A673 (cell line): ENCODE measurements at places on chromosomes 7 and 10. TPM values are rescaled to one million over a fixed set of nuclear protein-coding genes. Genes with fewer than 3 reads are reported as not detected.

DNA sequence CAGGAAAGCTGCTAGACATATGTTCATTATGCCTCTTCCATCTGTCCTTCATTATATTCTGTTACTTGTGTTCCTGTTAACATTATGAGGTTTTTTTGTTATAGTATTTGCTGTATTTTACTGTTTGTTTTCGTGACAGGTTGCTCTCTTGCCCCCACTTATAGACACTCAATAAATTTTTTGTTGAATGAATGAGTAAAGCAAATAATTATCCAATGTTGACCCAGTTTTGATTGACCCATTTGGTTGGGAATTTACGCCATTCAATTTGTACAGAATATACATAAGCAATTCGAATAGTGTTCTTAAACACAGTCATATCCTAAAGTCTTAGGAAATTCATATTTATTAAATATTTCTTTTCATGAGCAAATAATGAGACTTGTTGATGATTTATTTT lies 11.8 kb downstream of the CCSER2 start:
- no peaks in the 10 kb centered on the region for H3K27me3 ChIP-seq
- no peak for DNase-seq
- no peaks in the 10 kb centered on the region for H3K36me3 ChIP-seq

- DNase-seq, result no peak
- H3K27me3 ChIP-seq, result no peaks in the 10 kb centered on the region
- no peak overlapping the region for H3K27ac ChIP-seq
- H3K4me3 ChIP-seq, result no peak overlapping the region
Observed at GRCh38 chr7:158271646-158272045, 316.0 kb downstream of the PTPRN2 start.

GRCh38 chr7:157707983-157708918 lies 371.4 kb downstream of the DNAJB6 start:
- DNase-seq, result no peak
- H3K36me3 ChIP-seq, result no peaks in the 10 kb centered on the region
- H3K4me3 ChIP-seq, result no peak overlapping the region
- H3K27ac ChIP-seq, result no peak overlapping the region
- H3K4me1 ChIP-seq, result no peaks in the 10 kb centered on the region

- H3K4me1 ChIP-seq, result peaks cover 17% of the 10 kb centered on the region
- DNase-seq, result no peak
- no peaks in the 10 kb centered on the region for H3K36me3 ChIP-seq
- H3K27ac ChIP-seq, result no peak overlapping the region
- H3K4me3 ChIP-seq, result no peak overlapping the region
Observed at GRCh38 chr7:33919449-33919848, 14.1 kb downstream of the BMPER start.

- H3K27me3 ChIP-seq, result no peaks in the 10 kb centered on the region
- DNase-seq, result no peak
- H3K36me3 ChIP-seq, result no peaks in the 10 kb centered on the region
- H3K4me1 ChIP-seq, result no peaks in the 10 kb centered on the region
- H3K27ac ChIP-seq, result no peak overlapping the region
Observed at GRCh38 chr10:96820765-96821164, 11.3 kb upstream of the LCOR start.

GRCh38 chr10:42722575-42722974 lies 60.0 kb upstream of the BMS1 start:
- no peak overlapping the region for H3K4me3 ChIP-seq
- peaks cover 11% of the 10 kb centered on the region for H3K27me3 ChIP-seq
- H3K36me3 ChIP-seq, result no peaks in the 10 kb centered on the region
- no peak overlapping the region for H3K27ac ChIP-seq

Gene FZD8
- 49.9 and 50.5 TPM in 2 replicates for total RNA-seq

Gene TMEM139
- not detected in 2 replicates for total RNA-seq

Gene GJD4
- not detected in 2 replicates for total RNA-seq

Gene GPR15LG
- total RNA-seq, result not detected in 2 replicates

Gene KCNH2
- total RNA-seq, result 1.5 and 4.0 TPM in 2 replicates

Gene TMEM270
- total RNA-seq, result not detected in 2 replicates
